Cerebellar nuclear complex (tissue), 1 donor: ENCODE measurements at places on chromosomes 16 and 17.

DNA sequence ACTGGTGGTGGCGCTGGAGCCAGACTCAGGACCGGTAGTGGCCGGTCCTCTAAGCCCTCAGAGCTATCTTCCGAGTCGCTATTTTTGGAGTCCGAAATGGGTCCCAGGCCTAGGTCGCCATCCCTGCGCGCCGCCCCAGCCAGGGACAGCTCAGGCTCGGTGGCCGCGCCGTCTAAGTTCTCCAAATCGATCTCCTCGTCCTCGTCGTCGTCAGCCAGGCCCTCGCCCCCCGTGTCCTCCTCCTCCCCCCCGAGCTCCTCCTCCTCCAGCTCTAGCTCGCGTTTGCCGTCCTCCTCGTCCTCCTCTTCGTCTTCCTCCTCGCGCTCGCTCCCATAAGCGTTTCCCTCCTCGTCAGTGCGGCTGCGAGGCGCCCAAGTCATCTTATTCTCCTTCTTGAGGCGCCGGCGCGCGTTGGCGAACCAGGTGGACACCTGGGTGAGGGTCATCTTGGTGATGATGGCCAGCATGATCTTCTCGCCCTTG lies 1.6 kb downstream of the IRX3 start:
- DNase-seq: no peak

GRCh38 chr17:79831265-79832217 lies 7.7 kb downstream of the CBX4 start:
- no peak for DNase-seq

- no peak for DNase-seq
Measured at GRCh38 chr17:67833946-67834631, 8.8 kb downstream of the BPTF start.

DNA sequence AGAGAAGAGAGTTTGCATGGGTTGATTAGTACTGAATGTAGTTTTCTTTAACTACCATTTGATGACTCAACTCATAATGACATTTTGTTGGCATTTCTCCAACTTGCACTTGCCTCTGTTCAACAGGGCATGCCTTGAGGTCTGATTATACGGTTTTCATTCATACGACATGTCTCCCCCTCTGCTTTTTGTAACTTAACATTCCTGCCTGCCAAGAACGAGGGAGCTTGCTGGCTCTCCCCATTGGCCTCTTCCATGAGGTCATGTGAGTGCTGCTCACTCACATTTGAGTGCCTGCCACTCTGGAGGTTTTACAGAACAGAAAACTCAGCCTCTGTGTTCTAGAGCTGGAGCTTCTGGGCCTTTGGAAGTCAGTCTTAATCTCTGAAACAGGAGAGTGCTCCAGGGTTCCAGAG lies 19.7 kb downstream of the MAP2K6 start:
- DNase-seq: no peak

DNA sequence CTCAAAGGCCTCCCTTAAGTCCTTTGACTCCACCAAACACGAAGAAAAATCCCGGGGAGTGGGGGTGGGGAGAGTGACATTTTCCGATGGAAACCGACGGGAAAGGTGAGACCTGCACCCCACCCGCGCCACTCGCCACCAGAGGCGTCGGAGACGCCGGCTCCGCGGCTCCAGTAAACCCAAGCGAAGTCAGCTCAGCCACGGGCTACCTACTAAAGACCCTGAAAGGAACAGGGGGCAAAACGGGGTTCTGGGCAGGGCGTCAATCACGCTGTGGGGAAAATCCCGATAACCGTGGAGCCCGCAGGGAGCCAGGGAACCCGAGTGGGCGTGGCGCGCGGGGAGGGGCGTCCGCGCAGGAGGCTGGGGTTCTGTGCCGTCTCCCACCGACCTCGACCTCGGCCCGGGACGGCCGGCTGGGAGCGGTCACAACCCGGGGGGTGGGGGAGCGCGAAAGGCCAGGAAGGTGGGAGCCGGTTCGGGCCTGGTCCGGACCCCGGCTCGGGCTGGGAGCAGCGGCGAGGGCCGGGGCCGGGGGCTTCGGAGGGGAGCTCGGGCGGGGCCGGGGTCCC lies 565 bp downstream of the WDR45B start:
- no peak for DNase-seq

DNA sequence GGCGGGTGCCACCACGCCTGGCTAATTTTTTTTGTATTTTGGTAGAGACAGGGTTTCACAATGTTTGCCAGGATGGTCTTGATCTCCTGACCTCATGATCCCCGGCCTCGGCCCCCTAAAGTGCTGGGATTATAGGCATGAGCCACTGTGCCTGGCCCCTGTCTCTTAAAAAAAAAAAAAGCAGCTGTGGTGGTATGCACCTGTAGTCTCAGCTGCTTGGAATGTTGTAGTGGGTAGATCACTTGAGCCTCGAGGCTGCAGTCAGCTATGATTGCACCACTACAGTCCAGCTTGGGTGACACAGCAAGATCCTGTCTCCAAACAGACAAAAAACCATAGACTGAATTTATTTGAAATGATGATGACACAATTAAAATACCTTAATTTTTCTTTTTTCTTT lies 24.3 kb downstream of the CDK12 start:
- DNase-seq: no peak

GRCh38 chr16:51416926-51417325 lies 265.9 kb upstream of the SALL1 start:
- DNase-seq: no peak

- DNase-seq: no peak
Measured at GRCh38 chr17:50339381-50339780, 6.5 kb upstream of the XYLT2 start.

DNA sequence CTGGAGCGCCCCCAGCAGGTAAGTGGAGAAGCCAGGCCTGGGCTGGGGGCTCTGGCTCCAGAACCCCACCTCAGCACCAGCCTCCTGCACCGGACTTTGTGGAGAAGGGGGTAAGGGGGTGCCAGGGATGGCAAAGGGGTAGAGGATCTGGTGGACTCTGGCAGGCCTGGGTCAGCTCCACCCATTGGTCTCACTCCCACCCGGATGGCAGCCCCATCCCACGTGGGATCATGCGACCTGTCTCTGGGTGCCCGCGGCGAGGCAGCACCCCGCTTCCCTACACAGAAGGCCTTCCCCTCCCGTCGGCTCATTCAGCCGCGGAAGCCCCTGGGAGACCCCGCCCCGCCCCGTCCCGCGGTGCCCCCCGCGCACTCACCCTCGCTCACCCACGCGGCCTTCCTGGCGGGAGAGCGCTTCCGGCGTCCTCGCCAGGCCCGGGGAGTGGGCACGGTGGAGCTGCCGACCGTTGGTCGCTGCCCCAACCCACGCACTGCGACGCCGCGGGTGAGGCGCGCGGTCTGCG lies 498 bp upstream of the PLEKHG4 start:
- DNase-seq: no peak
